ENCODE measurements at places on chromosomes 16 and 17.
A peak's percentile ranks its signal among the peaks of the same experiment; 100 is the strongest.

- DNase-seq, result no peak
Observed at GRCh38 chr17:58092797-58093385, 9.7 kb downstream of the DYNLL2 start.

DNA sequence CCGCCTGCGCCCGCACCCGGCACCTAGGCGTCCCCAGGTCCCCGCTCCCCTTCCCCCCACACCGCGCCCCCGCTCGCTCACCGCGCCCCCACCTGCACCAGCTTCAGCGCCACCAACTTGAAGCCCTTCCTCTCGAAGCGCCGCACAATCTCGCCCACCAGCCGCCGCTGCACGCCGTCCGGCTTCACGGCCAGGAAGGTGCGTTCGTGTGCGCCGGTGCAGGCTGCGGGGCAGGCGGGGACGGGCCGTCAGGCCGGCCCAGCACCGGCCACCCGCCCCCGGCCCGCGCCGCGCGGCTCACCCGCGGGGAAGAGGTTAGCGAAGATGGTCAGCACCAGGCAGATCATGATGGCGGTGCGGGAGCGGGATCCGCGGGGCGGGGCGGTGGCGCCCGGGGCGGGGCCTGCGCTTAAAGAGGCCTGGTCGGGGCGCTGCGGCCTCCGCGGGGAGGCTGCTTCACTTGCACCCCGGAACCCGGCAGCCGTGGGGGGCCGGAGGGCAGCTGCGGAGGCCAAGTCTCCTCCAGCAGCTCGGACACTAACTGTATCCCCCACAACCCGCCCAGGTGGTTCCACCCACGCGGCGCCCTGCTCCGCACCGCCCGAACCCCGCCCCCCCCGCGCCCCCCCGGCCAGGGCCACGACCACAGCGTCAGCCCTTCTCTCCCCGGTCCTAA is at the start of gene NME3:
Gene NME3, minus strand, starts transcription at position 356 of the 676 bp plus-strand sequence. Its CDS starts 9 bp downstream, at position 347.
- DNase-seq, result peak; percentile 63

GRCh38 chr17:4411201-4411600 is 22.5 kb upstream of the SPNS3 start:
- DNase-seq, result no peak

- DNase-seq, result no peak
Observed at GRCh38 chr17:83193336-83194185, 114.2 kb downstream of the METRNL start.

DNA sequence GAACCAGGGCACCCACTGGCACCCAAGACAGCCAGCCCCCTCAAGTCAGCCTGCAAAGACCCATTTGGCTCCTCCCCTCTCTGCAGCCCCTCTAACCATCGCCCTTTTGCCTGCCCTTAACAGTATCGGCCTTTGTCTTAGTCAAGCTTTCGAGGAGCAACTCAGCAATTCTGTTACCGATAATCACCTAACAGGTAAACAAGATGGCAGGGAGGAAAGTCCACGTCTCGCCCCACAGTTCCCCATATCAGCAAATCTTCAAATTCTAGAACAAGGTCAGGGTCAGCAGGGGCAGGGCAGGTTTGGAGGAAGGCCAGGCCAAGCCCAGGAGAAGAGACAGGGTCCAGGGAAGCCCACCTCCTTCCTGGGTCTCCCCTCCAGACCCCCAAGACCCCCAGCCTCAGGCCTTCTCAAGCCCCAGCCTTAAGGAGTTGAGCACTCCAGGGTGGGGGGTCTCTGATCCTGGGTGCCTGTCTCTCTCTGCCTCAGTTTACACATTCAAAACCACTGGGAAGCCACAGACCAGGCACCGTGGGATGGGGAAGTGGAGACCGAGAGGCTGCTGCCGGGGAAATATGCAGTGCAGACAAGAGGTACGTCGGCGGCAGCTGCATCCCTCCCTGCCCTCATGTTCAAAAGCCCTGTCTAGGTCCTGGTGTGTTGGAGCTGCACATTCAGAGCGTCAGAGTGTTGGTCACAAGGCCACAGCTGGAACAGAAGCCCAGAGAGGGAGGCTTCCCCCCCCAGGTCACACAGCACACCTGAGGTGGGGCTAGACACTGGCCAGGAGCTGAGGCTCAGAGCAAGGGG is 3.9 kb upstream of the OSGIN1 start:
- DNase-seq, result no peak

- DNase-seq, result no peak
Observed at GRCh38 chr17:7897773-7898172, 9.2 kb downstream of the CHD3 start.

GRCh38 chr16:56363181-56363716 is 62.1 kb downstream of the AMFR start:
- DNase-seq, result no peak

DNA sequence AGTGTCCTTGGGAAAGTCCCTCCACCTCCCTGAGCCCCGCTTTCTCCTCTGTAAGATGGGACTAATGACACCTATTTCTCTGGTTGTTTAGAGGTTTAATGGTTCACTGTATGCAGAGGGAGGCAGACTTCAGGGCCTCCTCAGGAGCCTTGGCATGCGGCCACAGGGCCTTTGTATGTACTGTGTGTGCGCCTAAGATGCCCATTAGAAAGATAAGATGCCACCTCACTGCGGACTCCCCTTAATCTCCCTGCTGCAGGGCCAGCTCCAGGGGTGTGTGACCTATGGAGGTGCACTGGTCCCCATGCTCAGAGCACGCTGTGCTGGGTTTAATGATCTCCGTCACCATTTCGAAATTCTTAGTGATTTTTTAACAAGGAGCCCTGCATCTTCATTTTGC is 59.3 kb downstream of the TMEM235 start:
- no peak for DNase-seq

- DNase-seq, result no peak
Observed at GRCh38 chr17:17120701-17121100, 78.4 kb downstream of the MPRIP start.

DNA sequence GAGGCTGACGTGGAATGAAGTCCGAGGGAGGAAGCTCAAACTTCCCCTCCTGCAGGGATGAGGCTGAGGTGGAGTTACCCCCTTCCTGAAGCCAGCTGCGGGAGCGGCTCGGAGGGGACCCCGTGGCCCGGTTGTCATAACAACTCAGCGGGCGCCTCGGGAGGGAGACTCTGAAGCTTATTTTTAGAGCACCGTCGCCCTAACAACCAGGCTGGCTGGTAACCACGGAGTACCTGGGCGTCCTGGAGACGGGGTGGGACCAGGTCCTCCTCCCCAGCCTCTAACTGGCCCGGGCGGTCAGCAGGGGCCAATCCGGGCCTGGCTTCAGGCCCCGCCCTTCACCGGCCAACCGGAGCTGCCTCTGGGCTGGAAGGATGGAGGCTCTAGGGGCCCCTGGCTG is 27.7 kb downstream of the NECAB2 start:
- no peak for DNase-seq

DNA sequence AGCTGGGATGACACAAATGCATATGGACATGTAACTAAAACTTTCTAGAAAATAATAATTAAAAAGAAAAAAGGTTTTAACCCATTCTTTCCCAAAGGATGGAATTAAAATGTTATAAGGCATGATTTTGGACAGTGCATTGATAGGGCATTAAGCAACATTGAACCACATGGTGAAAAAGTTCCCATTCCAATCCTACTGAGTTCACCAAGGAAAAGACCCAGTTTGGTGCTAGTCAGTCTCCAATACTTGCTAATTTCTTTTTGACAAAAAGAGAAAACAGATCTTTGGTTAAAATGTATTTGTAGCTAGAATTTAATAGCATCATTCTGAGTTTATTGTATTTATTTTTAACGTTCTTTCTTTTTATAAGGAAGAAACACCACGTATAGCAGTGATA is 28.1 kb downstream of the EMP2 start:
- DNase-seq, result no peak

GRCh38 chr16:71669926-71670536 is 44.0 kb downstream of the MARVELD3 start:
- DNase-seq, result no peak

DNA sequence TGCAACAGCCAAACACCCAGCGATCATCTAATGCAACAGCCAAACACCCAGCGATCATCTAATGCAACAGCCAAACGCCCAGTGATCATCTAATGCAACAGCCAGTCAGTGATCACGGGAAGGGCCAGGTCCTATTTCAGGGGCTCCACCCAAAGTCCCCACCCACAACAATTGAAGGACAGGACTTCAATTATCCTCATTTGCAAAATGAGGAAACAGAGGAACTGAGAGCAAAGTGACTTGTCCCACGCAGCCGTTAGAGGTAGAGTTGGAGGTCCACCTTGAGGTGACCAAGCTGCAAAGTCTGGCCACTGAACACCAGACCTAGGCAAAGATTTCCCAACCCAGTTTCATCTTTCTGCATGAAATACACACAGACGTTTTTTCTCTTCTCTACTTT is 3.7 kb downstream of the ZG16B start:
- no peak for DNase-seq

- no peak for DNase-seq
Observed at GRCh38 chr17:72075995-72076677, 44.7 kb upstream of the SOX9 start.

GRCh38 chr16:24255456-24256371 is at the start of gene CACNG3:
TSS of gene CACNG3 (plus strand) at chr16:24256335. CDS start at chr16:24256755, 420 bp downstream.
- DNase-seq, result peak; percentile 52

DNA sequence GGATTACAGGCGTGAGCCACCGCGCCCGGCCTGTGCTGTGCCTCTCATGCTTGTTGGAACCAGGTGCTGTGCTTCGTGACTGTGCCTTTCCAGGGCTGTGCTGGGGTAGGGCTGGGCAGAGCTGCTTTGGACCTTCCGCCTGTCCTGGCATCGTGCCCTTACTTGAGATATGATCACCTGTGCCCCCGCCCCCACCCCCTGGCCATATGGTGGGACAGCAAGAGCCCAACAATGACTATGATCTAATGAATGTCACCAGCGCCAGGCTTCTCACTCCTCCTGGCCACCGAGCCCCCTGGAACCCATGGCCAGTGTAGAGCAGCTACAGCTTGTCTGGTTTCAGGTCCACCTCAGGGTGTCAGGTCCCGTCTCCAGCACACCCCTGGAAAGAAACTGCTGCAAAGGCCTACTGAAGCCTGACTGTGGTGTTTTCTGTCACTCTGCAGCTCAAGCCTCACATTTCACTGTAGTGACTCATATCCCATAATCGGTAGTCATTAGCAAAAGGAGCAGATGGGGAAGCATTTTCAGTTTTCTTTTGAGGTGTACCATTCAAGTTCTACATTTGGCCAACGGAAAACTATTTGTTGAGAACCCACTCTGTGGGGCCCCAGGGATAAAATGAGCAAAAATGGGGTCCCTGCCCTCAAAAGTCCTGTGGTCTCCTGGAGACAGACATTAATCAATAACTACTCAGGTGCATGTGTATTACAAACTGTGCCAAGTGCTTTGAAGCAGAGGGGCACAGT is 22.1 kb downstream of the FCSK start:
- DNase-seq, result peak; percentile 55

DNA sequence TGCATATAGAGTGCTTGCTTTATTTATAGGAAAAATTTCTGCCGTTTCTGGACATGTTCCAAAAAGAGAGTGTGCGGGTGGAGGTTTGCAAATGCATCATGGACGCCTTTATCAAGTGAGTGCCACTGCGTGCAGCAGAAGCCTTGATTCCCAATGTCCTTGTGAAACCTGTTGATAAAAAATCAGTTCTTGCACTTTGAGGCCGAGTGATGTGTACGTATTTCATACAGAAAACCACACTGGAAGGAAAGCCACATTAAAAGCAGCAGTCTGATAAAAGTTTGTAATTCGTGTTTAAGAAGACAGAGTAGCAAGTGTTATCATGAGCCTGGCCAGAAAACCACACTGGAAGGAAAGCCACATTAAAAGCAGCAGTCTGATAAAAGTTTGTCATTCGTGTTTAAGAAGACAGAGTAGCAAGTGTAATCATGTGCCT is 78.0 kb downstream of the KNOP1 start:
- DNase-seq, result no peak

GRCh38 chr16:67663151-67663876 is 2.6 kb downstream of the PARD6A start:
- DNase-seq, result no peak

DNA sequence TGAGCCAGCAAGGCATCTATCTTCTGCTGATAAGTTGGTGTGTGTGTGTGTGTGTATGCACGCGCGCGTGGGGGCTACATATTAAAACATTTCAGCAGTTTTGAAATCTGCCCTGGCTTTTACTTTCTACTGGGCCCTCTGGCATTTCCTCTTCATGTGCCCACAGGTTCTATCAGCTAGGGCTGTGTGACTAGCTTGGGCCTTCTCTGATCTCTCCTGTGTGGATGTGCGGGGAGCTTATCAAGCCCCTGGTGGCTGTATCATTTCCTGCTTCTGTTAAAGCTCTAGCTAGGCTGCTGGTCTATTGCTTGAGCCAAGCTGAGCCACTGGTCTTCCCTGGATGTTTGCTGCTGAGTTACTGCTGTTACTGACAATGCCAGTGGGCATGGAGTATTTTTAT is 132.5 kb downstream of the AATF start:
- DNase-seq, result no peak

- DNase-seq, result no peak
Observed at GRCh38 chr16:58265480-58266052, 29.3 kb downstream of the PRSS54 start.

GRCh38 chr17:43439041-43439440 is 40.2 kb downstream of the ARL4D start:
- DNase-seq, result no peak

- no peak for DNase-seq
Observed at GRCh38 chr16:23974223-23974622, 138.4 kb downstream of the PRKCB start.

- DNase-seq, result no peak
Observed at GRCh38 chr17:36036235-36036634, 18.5 kb upstream of the CCL23 start.

GRCh38 chr16:9344508-9344907 is 253.1 kb downstream of the HAPSTR1 start:
- no peak for DNase-seq

- no peak for DNase-seq
Observed at GRCh38 chr16:81189100-81189664, 49.3 kb upstream of the BCO1 start.

DNA sequence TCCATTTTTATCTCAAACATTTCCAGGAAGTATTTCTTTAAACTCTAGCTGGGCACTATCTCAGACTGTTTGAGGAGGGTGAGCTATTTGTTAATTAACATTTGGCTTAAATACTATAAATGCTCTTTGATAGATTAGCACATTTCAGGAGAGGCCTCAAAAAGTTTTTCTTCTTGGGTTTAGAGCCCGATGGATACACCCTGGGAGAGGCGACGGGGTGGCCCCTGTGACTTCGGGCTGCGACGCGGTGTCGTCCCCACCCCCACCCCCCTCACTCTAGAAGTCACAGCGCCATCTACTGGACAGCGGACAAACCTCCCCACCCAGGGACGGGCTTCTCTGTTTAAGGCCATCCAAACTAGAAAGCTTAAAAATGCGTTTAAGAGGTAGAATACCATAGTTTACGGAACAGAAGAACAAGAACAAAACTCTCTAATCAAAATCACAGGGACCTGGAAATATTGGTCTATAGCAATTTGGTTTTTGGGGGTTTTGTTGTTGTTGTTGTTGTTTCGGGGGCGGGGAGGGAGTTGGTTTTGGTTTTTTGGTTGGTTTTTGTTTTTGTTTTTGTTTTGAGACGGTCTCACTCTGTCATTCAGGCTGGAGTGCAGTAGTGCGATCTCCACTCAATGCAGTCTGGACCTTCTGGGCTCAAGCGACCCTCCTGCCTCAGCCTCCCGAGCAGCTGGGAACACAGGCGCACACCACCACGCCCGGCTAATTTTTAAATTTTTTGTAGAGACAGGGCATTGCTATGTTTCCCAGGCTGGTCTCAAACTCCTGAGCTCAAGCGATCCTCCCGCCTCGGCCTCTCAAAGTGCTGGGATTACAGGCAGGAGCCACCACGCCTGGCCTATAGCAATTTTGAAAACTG is 254.4 kb downstream of the C16orf95 start:
- peak; percentile 52 for DNase-seq
